ENCODE measurements at places on chromosomes 3 and 15.

GRCh38 chr15:58407236-58407775 lies 24.5 kb upstream of the LIPC start:
- no peak overlapping the region for H3K27ac ChIP-seq
- H3K36me3 ChIP-seq = no peaks in the 10 kb centered on the region
- H3K4me1 ChIP-seq = no peaks in the 10 kb centered on the region
- no peak overlapping the region for H3K4me3 ChIP-seq

- no peak overlapping the region for H3K4me3 ChIP-seq
Measured at GRCh38 chr15:60643555-60643954, 164.6 kb upstream of the ICE2 start.

DNA sequence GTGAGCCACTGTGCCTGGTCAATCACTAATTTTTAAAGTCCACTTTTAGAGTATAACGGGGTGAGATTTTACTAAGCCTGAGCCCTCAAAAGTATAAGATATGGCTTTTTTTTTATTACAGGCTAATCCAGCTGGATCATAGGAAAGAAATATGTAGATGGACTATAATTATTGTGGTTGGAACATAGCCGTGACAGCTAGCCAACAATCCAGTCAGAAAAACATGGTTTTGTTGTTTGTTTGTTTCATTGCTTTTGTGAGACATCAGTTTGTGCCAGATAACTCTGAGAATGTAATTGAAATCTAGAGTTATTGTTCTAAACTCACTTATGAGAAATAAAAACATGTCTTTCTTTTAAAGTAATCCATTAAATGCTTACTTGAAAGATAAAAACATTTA lies 37.3 kb upstream of the ATOSA start:
- no peak overlapping the region for H3K27ac ChIP-seq
- H3K4me3 ChIP-seq = no peak overlapping the region
- DNase-seq = no peak
- H3K36me3 ChIP-seq = no peaks in the 10 kb centered on the region
- H3K4me1 ChIP-seq = no peaks in the 10 kb centered on the region

DNA sequence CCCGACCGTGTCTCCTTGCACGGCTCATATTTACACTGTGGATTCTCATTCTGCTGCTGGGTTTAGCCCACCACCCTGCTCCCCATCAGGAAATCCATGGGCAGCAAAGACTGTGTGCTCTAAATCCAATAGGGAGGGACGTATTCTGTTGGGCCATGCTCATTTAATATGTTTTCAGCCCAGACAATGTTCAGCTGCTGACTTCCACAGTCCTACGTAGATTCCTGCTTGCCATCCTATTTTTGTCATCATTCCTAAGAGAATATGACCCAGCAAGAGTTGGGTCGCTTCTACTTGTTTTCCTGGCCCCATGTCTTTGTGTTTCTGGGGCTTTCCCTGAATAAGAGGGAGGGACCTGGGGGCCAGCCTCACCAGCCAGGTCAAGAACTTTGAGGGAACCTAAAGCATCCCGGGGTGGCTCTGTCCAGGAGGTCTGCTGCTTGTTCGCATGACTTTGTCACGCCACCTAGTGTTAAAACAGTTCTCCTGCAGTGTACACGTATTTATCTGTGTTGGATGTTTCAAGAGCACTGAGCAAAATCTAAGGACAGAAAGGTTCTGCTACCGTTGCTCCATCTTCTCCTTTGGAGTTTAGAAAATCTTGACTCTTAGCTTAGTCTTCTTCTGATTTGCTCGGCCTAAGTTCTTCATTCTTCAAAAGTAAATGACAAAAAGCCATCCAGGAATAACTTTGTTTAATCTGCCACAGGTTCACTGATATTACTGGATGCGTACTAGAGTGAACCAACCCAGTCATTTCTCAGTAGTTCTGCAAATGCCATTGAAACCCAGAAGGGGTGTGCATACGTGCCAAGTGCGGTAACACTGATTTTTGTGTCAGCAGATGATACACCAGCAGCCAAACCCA lies 79.8 kb upstream of the NR2E3 start:
- H3K4me3 ChIP-seq = no peak overlapping the region
- H3K27me3 ChIP-seq = no peaks in the 10 kb centered on the region

DNA sequence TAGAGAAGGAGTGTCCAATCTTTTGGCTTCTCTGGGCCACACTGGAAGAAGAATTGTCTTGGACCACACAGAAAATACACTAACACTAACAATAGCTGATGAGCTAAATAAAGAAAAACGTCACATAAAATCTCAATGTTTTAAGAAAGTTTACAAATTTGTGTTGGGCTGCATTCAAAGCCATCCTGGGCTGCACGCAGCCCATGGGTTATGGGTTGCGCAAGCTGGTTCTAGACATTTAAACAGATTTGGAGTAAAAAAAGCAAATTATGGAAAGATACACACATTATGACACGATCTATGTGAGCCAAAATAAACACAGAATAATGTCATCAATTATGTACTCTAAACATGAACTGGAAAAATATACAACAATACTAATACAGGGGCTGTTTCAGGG lies 703.3 kb upstream of the LMCD1 start:
- H3K27ac ChIP-seq = no peak overlapping the region
- no peak overlapping the region for H3K4me3 ChIP-seq
- peaks cover 2% of the 10 kb centered on the region for H3K27me3 ChIP-seq
- no peak for DNase-seq
